ENCODE measurements at places on chromosomes 6 and 20. TPM values are rescaled to one million over a fixed set of nuclear protein-coding genes. Genes with fewer than 3 reads are reported as not detected.

Gene ID1
- total RNA-seq: 433 TPM

- no peak for DNase-seq
These were observed 7.2 kb upstream of the SERPINB1 start for GRCh38 chr6:2848851-2849250.

Gene SLC22A7
- total RNA-seq: not detected

DNA sequence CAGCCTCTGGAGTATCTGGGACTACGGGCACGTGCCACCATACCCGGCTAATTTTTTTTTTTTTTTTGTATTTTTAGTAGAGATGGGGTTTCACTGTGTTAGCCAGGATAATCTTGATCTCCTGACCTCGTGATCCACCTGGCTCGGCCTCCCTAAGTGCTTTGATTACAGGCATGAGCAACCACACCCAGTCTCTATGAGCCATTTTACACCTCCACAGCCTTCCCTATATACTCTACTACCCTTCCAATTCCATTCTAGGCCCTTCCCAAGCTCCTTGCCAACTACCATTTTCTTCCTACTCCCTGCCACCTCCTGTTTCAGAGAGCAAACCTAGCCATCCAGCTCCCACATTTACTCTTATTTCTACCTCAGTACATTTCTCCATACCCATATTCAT is 7.7 kb upstream of the HLA-DMA start:
- no peak for DNase-seq

- peak; percentile 25 for DNase-seq
These were observed 49.2 kb downstream of the GMDS start for GRCh38 chr6:2196079-2196679.

Gene BCKDHB
- total RNA-seq: 11.5 TPM

Gene ARHGAP40
- total RNA-seq: 0.03 TPM

GRCh38 chr20:29756664-29757063 is 1500.8 kb upstream of the DEFB115 start:
- no peak for DNase-seq

Gene CCN2
- 25.7 TPM for total RNA-seq

GRCh38 chr6:86969573-86969972 is 32.2 kb downstream of the HTR1E start:
- DNase-seq: peak; percentile 62

- DNase-seq: no peak
These were observed 98.0 kb upstream of the FAM8A1 start for GRCh38 chr6:17501982-17502704.

GRCh38 chr20:24588047-24588635 is 118.7 kb downstream of the SYNDIG1 start:
- no peak for DNase-seq

Gene TSHZ2
- not detected for total RNA-seq

Gene MYLK4
- total RNA-seq: 0.02 TPM

Gene TRAPPC3L
- 0.06 TPM for total RNA-seq

GRCh38 chr20:17969278-17969883 is 563 bp downstream of the MGME1 start:
- peak; percentile 57 for DNase-seq

GRCh38 chr20:49112596-49113274 is 66.6 kb downstream of the CSE1L start:
- no peak for DNase-seq

DNA sequence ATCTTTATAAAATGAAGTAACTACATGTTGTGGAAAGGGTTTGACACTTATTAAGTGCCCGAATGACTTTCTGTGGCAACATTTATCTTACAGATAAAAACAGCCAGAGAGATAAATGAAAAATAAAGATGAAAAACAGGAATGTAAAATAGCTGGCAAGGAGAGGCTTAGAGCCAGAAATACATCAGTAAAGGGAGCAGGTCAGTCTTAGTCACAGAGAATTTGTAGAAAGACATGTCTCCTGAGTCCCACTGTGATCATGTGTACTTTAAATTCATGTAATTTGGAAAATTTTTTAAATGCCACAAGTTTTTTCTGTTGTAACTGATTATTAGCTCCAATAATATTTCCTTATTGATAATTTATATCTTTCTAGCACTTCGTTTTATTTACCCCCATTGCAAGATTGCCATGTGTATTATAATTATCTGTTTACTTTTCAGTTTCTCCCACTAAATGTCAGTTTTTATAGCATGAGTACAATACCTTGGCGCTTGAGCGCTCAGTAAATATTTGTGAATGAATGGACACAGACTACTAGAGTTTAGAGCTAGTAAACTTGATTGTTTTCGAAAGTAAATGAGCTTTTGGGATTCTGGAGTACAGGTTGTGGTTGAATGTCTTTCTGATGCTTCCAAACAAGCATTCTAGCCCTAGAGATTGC is 15.2 kb downstream of the TAB2 start:
- DNase-seq: no peak

DNA sequence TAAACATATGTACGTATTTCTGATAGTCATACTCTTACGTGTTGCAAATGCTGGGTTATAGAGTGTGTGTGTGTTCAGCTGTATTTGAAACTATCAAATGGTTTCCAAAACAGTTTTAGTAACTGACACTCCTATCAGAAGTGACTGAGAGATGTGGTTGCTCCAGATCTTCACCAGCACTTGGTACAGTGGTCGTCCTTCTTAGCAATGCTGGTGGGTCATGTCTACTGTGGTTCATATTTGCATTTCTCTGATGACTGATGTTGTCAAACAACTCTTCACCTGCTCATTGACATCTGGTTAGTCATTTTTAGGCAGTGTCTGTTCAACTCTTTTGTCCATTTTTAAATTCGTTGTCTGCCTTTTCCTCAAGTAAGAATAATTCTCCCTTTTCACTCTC is 259.3 kb downstream of the KIF16B start:
- DNase-seq: no peak

DNA sequence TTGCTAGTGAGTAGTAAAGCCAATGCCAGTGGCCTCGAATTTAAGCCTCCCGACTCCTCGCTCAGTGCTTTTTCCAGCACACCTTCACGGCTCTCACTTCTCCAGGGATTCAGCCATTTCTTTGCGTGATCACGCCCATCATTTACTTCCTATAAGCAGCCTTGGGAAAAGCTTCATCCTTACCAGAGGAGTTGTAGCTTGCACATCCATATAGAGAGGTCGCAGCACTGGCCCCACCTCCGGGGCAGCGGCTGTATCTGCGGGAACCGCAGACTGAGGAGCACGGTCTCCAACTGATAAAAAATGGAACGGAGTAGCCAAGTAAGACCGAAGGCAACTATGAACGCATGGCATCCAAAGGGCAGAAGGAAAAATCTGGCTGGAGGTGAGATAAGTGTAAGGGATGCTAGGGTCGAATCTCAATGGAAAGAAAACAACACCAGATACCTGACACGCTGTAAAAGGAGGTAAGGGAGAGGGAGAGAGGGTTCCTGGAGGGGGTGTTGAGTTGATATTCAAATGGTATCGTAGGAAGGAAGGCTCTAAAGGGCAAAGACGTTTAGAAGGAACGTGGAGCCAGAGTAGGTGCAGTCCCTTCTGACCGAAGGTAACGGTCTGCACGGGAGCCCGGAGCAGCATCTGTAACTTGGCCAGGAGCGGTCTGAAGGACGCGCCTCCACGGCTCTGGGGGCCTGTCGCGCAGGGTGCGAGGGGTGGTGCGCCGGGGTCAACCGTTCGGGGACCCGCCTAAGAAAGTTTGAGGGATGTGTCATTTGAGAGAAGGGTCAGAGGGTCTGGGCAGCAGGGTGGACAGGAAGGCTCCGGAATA is 640 bp downstream of the NFS1 start:
- DNase-seq: no peak

GRCh38 chr6:119326291-119327005 is 23.1 kb downstream of the MAN1A1 start:
- no peak for DNase-seq

- DNase-seq: no peak
These were observed 86.7 kb downstream of the GRM4 start for GRCh38 chr6:34059136-34059731.

DNA sequence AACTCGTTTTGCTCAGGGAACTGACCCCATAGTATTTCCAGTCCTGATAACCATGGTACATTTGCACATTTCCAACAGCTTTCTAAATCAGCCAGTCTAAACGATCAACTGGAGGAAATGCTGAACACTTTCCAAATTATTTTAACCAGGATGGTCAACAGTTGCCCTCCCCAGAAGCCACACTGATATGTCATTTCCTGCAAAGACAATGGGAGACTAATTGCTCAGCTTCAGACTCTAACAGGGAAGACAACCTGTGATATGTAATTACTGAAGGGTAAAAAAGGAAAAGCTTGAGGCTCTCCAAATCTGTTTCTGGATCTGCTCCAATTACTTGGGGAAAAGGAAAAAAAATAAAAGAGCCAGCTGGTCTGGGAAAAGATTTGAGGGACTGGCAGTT is 88.8 kb downstream of the FYN start:
- peak; percentile 72 for DNase-seq

Data from HT1080 (cell line).